ENCODE measurements at places on chromosomes 2 and 18. TPM values are rescaled to one million over a fixed set of nuclear protein-coding genes. Genes with fewer than 3 reads are reported as not detected.

The IL18R1 gene
- polyA plus RNA-seq: 0.71 TPM

GRCh38 chr18:77203071-77203470 is 46.6 kb upstream of the GALR1 start:
- no peak for DNase-seq

GRCh38 chr18:74480149-74480651 is 16.0 kb upstream of the CNDP2 start:
- DNase-seq: no peak

DNA sequence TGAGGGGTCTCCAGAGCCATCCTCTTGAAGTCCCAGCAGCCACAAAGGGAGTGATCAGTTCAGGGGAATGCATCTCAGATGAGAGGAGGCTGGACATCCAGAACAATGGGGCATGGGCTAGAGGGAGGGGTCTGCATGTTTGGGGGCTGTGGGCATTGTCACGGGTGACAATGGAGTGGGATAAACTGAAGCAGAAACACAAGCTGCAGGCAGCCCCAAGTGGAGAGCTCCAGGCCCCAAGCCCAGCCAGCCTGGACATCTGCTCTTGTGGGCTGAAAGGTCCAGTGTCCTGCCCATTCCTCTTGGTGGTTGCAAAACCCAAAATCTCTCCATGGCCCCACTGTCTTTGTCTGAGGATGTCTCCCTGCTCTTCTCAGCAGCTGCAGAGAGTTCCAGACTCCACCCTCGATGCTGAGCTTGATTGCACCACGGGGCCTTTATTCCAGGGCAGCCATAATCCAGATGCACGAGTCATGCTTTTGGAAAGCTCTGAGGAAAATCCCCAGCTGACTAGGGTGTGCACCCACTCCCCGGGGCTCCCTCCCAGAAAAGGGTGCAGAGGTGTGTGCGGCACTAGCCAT is 149.4 kb downstream of the TNS1 start:
- DNase-seq: no peak

DNA sequence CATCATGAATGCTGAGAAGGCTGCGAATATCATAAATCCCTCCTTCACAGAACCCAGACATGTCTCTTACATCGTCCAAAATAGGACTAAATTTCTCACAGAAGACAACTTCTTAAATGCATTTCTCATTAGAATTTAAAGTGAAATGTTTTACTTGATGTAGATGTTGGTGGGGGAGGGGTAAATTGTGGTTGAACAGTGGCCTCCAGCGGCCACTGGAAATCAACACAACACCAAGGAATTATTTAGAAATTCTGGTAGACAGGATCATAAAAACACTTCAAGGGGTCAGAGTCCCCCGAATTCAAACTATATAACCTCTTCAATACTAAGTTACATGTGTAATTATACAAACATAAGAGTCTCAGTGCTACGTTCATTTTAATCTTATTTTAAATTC is 135.9 kb downstream of the ABCA12 start:
- peak; percentile 74 for DNase-seq

DNA sequence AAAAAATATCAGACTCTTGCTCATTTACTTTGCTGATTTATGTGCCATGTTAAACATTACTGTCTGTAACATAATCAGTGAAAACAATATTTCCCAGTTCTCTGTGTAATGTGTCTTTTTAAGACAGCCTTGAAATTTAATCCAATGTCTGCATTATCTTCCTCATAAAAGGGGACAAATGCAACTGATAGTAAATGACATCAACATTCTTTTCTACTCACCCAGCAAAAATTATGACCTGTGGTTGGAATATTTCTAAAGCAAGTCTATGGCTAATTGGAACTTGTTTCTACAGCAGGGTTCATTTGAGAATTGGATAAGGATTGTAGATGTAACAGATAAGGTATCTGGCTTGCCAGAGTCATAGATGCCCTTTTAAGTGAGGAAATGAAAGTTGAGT is 34.8 kb downstream of the C1D start:
- no peak for DNase-seq

DNA sequence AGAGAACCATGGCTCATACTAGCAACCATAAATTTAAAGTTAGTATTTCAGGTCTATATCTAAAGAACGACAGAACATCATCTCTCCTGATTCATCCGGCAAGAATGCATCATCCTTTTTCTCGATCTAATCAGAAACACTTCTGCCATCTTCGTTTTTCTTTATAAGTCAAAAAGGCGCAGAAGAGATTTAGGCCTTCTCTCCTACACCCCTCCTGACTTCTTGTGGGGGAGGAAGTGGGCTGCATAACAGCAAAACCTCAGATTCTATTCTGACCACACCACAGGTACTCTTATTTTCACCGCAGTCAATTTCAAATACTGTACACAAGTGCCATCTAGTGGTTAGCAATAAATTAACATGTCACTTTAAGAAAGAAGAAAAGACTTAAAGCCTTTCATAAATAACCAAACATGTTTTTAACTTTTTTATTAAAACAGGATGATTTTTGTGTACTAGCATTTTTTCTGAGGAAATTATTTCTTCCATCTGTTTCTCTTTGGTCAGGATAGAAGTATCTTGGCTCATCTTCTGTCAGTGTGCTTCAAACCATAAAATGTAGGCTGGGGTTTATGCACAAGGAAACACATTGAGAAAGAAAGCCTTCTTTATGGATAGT is 48.4 kb upstream of the PIK3C3 start:
- peak; percentile 46 for DNase-seq

DNA sequence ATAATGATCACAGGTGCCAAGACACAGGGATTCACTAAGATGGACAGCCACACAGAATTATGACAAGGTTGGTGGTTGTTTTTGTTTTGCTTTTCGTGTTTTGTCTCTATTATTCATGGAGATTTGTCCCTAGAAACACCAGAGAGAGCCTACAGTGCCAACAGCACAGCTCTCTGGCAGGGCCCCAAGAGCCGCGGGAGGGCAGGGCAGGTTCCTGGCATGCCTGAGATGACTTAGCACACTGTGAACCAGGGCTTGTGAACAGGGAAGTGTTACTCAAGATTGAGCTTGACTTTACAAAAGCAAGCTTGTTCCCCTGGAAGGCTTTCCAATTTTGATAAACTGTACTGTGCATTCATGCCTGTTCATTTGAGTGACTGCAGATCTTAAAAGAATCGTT is 437.4 kb upstream of the SALL3 start:
- DNase-seq: no peak

The EPC2 gene
- polyA plus RNA-seq: 40.9 TPM

DNA sequence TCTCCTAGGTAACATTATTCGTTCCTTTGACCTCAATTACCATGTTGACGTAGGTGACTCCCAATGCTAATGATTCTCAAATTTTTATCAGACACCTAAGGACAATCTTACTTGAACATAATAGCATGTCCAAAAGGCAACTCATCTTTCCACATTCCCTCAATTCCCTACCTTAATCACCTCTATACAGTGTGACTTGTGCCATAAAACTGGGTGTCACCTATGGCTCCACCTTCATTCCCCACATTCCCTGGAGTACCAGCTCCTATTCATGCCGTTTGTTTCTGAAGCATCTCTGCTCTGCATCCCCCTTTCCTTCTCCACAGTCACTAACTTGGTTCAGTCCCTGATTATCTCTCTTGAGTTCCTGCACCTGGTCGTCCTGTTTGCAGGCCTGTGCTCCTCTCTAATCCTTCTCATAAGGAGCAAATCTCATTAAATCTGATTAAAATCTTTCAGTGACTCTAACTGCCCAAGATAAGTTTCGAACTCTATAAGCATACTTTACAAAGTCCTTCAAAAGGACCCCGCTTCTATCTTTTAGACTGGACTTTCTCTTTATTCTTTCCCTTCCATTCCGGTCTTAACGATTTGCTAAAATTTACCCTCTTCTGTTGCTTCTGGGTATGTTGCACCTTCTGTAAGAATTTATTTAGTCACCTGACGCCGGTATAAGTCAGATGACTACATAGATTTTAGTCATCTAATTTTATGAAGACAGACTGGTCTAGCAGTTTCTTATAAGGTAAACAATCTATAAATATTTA is 128.7 kb downstream of the OSBPL1A start:
- no peak for DNase-seq

The B4GALT6 gene
- polyA plus RNA-seq: 54.6 TPM

The SCG2 gene
- 199 TPM for polyA plus RNA-seq

GRCh38 chr2:156098506-156098905 is 234.0 kb downstream of the NR4A2 start:
- no peak for DNase-seq

The OTOF gene
- 5.7 TPM for polyA plus RNA-seq

The ZDBF2 gene
- 13.1 TPM for polyA plus RNA-seq

The ARHGAP25 gene
- 3.9 TPM for polyA plus RNA-seq

GRCh38 chr18:26489191-26489590 is 59.2 kb downstream of the KCTD1 start:
- DNase-seq: no peak

DNA sequence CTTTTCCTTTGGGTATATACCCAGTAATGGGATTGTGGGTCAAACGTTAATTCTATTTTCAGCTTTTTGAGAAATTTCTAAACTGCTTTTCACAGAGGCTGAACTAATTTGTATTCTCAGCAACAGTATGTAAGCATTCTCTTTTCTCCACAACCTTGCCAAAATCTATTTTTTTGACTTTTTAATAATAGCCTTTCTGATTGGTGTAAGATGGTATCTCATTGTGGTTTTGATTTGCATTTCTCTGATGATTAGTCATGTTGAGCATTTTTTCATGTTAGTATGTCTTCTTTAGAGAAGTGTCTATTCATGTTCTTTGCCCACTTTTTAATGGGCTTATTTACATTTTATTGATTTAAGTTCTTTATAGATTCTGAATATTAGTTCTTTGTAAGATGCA is 145.5 kb downstream of the TRABD2A start:
- no peak for DNase-seq

- no peak for DNase-seq
Observed at GRCh38 chr2:8133363-8133762, 548.5 kb upstream of the ID2 start.

DNA sequence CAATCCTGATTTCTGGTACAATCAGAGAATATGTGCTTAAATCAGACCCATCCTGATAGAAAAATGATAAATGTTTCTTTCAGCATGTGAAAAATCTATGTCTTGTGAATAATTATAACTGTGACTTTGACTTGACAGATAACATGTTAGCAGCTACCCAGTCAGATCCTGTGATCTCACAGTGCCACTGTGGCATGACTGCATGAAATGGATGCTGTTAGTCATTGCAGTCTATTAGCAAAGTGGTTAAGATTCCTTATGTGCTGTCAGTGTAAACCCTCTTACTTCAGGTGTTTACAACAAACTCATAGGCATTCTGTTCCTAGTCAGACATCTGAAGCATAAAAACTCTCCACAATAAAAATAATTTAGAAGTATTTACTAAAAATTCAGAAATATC is 244.6 kb upstream of the RND3 start:
- DNase-seq: no peak

The ZBTB7C gene
- 9.4 TPM for polyA plus RNA-seq

GRCh38 chr2:120828066-120828465 is 92.4 kb downstream of the GLI2 start:
- no peak for DNase-seq

The IFT172 gene
- 40.1 TPM for polyA plus RNA-seq

GRCh38 chr18:3207565-3207964 is 12.2 kb downstream of the MYOM1 start:
- no peak for DNase-seq

The TUBA3E gene
- polyA plus RNA-seq: not detected

DNA sequence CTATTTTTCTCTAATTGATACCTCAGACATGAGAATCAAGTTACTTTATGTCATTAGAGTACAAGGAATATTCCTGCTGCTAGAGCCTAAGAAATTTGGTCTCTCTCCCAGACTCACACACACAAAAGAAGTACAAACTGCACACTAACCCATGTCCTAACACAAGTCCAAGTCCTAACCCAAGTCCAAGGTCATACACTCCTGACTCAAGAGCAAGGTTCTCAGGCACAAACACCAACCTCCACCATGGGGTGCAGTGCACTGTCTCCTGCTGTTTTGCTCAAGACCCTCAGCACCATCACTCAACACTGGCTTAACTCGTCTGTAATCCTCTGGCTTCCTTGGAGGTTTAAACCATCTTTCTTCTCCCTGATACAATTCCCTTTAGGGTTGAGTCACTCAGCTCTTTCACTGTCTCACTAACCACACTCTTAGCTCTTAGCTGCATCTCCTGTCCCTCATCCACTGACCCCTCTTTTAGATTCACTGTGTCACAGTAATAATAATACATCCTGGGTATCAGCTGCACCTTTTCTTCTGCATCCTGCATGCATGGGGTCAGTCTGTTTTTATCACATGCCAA is 129.8 kb downstream of the BCL2L11 start:
- no peak for DNase-seq

- no peak for DNase-seq
Observed at GRCh38 chr2:167492486-167492885, 604.2 kb downstream of the XIRP2 start.

Data from spinal cord (tissue), 10 donors.